Stimulated activated CD8-positive, alpha-beta memory T cell treated with anti-CD3 and anti-CD28 coated beads, Interleukin-12 subunit alpha, Interleukin-12 subunit beta, amount 100 ng/mL, for 4 hours (primary cell): ENCODE measurements at places on chromosomes 6 and 20.

DNA sequence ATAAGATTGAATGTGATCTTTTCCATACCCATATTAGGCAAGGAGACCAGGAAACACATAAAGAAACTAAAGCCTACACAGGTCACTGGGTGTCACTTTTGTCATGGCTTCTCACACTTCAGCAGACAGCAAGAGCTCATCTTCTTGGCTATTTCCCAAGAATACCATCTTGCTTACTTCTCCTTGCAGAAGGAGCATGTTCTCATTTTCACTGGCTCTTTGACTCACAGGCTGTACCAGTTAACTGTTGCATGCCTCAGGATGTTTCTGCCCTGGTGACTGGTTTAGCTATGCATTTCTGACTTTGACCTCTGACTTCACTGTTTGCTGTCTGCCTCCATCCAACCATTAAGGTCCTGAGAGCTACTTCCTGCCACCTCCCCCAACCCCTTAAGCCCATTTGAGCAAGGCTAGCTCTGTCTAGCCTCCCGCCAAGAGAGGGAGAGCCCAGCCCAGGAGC, 40.3 kb upstream of the OGFRL1 start:
- DNase-seq = no peak

GRCh38 chr6:782141-782540, 89.2 kb upstream of the EXOC2 start:
- no peak for DNase-seq

DNA sequence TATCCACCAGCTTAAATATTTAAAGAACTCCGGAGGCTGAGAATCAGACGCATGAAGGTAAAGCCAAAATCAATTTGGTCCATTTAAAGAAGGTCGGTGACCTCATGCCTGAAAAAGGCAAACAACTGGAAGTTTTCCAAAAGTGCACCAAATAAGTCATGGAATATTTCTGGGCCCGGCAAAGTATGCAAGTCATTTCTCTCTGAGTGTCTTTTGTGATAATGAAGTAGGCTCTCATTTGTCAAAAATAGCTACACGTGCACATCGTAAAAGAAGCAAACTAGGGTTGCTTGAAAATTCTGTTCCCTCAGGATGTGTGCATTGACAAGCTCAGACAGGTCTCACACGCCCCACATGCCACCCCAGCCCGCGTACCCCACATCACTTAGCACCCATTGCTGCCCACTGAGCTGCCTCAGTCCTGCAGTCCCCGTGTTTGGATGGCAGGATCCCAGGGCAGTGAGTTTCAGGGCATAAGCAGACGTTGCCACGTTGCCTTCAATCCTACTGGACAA, 20.5 kb upstream of the PYGB start:
- no peak for DNase-seq

GRCh38 chr20:2652724-2653555, 508 bp downstream of the NOP56 start:
- no peak for DNase-seq

- no peak for DNase-seq
Observed at GRCh38 chr6:148367411-148368024, 24.9 kb downstream of the SASH1 start.

GRCh38 chr20:57657535-57658446, 37.6 kb upstream of the ZBP1 start:
- peak; percentile 22 for DNase-seq

DNA sequence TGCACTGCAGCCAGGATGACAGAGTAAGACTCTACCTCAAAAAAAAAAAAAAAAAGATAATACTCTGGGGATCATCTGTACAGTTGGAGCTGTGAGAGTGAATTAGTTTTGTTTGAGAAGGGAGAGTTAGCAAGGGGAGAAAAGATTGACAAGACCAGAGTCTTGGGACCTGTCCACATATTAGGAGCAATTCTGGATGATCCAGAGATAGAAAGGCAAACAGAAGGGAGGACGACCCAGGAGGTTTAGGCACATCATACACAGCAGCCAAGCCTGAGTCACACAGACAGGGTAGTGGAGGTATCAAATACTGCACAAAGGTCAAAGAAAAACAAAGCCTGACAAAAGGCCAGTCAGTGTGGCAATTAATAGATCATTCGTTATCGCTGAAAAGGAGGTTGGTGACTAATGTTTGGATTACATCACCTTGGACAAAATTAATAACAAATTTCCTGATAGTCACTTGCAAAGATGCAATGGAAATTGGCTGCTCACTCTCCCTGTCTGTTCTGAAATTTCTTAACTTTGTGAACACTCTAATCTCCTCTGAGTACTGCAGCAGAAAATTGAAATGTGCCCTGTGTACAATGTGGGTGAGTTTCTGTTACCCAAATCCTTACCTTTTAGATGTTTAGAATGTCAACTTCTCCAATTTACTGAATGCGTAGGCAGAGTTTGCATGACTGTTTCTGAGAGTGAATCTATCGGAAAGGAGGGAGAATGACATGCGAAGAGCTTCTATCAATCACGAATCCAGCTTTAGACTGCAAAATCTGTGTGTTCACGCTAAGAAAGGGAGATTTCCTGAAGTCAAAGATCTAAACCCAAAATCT, 105.4 kb downstream of the TSHZ2 start:
- no peak for DNase-seq
